ENCODE measurements at places on chromosomes 6 and 20.

DNA sequence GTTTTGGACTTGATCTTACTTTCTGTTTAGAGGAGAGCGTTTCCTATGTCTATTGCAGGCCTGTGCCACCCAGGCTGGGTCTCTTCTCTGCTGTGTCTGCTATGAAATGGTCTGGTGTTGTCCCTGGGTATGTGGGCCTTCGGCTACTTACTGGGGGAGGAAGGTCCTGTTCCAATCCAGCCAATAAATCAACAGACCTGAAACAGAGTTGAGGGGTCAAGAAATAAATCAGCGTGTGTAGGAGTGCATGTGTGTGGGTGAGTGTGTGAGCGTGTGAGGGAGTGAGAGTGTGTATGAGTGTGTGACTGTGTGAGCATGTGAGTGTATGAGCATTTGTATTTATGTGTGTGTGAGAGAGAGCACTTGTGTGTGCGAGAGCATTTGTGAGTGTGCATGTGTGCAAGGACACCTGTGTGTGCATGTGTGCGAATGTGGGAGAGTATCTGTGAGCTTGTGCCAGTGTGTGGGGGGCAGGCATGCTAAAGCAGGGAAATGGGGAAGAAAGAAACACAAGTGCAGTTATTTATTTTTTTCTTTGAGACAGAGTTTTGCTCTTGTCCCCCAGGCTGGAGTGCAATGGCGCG is 86.3 kb upstream of the PMEPA1 start:
- DNase-seq = no peak
- H3K27ac ChIP-seq = no peak overlapping the region
- peaks cover 13% of the 10 kb centered on the region for H3K4me1 ChIP-seq
- no peaks in the 10 kb centered on the region for H3K36me3 ChIP-seq

GRCh38 chr6:73728548-73729205 is 32.7 kb downstream of the CD109 start:
- no peaks in the 10 kb centered on the region for H3K36me3 ChIP-seq
- H3K4me1 ChIP-seq = no peaks in the 10 kb centered on the region
- no peak overlapping the region for H3K27ac ChIP-seq

DNA sequence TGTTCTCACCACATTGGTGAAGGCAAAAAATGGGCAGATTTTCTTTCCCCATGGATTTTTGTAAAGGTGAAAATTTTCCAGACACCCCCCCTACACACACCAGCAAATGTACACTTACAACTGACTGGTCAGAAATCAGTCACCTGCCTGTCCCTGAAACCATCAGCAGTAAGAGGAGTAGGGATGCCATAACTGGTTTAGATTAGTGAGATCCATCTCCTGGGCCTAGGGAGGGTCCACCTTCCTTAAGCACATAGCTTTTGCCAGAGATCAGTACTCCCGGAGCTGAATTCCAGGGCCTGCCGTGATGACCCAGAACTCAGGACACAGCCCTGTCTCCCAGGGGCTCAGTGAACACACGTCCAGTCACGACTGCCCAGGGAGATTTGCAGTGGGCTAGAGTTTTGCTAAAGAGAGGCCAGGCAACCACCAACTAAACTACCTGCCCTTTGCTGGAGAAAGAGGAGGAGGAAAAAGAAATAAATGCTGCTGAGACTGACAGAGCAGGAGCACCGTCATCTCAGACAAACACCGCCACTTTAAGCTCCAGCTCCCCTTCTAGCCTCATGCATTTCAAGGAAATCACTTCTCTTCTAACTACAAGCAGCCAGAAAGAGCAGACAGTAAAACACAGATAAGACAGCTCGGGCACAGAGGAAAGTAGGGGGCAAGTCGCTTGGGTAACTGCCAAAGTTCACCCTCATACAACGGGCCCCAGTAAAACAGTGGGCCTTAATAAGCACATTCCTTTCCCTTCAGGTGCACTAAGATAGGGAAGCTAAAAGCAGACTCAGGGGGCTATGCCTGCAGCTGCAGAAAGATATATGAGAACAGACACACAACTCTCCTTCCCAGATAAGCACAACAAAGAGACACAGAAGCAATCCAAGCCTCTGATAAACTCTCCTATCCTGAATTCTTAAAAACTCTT is 82.6 kb upstream of the SPTLC3 start:
- H3K36me3 ChIP-seq = no peaks in the 10 kb centered on the region
- H3K27me3 ChIP-seq = no peaks in the 10 kb centered on the region
- H3K4me1 ChIP-seq = peaks cover 7% of the 10 kb centered on the region

DNA sequence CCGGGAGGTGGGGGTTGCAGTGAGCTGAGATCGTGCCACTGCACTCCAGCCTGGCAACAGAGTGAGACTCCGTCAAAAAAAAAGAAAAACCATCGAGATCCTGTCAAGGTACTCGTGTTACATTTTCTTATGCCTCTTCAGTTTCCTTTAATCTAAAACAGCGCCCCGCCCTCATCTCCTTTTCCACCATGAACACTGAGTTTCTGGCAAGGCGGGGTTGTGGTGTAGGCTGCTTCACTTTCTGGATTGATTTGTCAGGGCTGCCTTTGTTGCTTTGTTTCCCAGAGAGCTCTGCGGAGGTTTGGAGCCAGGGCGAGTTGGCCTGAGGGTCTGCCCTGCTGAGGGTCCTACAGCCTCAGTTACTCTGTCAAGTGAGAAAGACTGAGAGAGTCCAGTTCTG is 8.9 kb downstream of the ITPR3 start:
- H3K27ac ChIP-seq = no peak overlapping the region
- peaks cover 20% of the 10 kb centered on the region for H3K4me1 ChIP-seq
- no peak overlapping the region for H3K4me3 ChIP-seq
- H3K27me3 ChIP-seq = peaks cover 17% of the 10 kb centered on the region

DNA sequence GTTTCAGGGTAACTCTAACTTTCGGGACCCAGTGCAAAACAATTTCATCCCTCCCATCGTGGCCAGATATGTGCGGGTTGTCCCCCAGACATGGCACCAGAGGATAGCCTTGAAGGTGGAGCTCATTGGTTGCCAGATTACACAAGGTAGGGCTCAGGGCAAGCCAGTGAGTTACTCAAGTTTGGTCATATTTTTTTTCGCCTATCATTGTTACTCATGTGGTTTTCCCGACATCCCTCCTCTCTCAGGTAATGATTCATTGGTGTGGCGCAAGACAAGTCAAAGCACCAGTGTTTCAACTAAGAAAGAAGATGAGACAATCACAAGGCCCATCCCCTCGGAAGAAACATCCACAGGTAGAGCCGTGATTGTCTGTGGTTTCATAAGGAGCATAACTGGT is 58.2 kb downstream of the DCBLD1 start:
- no peak for DNase-seq
- H3K4me3 ChIP-seq = no peak overlapping the region
- H3K27me3 ChIP-seq = no peaks in the 10 kb centered on the region
- no peaks in the 10 kb centered on the region for H3K36me3 ChIP-seq
- no peaks in the 10 kb centered on the region for H3K4me1 ChIP-seq
- H3K27ac ChIP-seq = no peak overlapping the region

GRCh38 chr6:4879741-4880275 is 103.6 kb downstream of the CDYL start:
- no peak overlapping the region for H3K4me3 ChIP-seq
- no peak for DNase-seq

- no peak overlapping the region for H3K4me3 ChIP-seq
- no peak overlapping the region for H3K27ac ChIP-seq
- no peak for DNase-seq
- no peaks in the 10 kb centered on the region for H3K36me3 ChIP-seq
These were observed 29.0 kb downstream of the JARID2 start for GRCh38 chr6:15274692-15275387.

GRCh38 chr6:139436200-139436956 is 61.9 kb upstream of the CITED2 start:
- no peak overlapping the region for H3K4me3 ChIP-seq
- no peaks in the 10 kb centered on the region for H3K36me3 ChIP-seq
- no peaks in the 10 kb centered on the region for H3K4me1 ChIP-seq
- H3K27me3 ChIP-seq = no peaks in the 10 kb centered on the region
- no peak overlapping the region for H3K27ac ChIP-seq

DNA sequence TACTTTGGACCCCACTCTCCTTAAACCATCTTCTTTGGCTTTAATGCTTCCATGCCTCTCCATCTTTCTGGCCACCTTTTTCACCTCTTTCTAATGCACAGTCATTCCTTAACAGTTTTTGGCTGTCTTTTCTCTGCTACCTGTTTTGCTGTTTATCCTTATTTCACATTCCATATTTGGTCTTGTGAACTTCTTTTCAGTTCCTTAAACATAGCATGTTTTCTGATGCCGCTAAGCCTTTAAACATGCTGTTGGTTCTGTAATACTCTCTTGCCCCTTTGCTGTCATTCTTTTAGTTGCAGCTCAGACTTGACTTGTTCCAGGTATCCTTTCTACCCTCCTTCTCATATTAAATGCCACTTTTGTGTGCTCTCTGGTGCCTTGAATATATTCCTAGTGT is 35.8 kb downstream of the TOP1 start:
- H3K36me3 ChIP-seq = peaks cover 2% of the 10 kb centered on the region
- H3K27me3 ChIP-seq = no peaks in the 10 kb centered on the region
- peaks cover 4% of the 10 kb centered on the region for H3K4me1 ChIP-seq
- H3K4me3 ChIP-seq = no peak overlapping the region
- H3K27ac ChIP-seq = no peak overlapping the region
- DNase-seq = no peak

GRCh38 chr6:157763129-157763903 is 59.7 kb upstream of the SNX9 start:
- peaks cover 20% of the 10 kb centered on the region for H3K4me1 ChIP-seq
- H3K27me3 ChIP-seq = no peaks in the 10 kb centered on the region
- peak overlapping the region; percentile 25 for H3K27ac ChIP-seq
- no peak overlapping the region for H3K4me3 ChIP-seq

DNA sequence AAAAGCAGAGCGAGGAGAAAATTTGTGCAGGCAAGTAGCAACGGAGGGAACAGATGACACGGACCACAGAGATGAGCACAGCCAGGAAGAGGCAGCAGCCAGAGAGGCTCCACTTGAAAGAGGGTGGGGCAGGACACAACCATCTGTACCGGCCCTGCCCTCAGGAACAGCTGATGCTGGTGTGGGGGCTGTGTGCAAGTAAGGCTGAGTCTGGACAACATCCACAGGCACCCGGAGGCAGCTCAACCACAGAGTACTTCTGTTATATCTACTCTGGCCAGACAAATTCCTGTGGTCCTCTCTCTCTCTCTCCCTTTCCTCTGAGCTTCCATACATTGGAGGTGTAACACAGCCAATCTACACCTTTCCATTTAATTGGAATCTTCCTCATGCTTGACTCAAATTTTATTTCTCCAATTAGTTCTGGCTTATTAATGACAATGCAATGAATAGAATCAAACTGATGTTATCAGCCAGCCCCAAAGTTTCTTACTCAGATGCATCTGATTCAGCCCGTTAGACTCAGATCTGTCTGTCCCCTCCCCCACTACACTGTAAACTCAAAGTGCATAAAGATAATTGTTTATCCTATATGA is 24.9 kb downstream of the KIF13A start:
- no peak overlapping the region for H3K4me3 ChIP-seq
- no peak for DNase-seq
- no peaks in the 10 kb centered on the region for H3K36me3 ChIP-seq

DNA sequence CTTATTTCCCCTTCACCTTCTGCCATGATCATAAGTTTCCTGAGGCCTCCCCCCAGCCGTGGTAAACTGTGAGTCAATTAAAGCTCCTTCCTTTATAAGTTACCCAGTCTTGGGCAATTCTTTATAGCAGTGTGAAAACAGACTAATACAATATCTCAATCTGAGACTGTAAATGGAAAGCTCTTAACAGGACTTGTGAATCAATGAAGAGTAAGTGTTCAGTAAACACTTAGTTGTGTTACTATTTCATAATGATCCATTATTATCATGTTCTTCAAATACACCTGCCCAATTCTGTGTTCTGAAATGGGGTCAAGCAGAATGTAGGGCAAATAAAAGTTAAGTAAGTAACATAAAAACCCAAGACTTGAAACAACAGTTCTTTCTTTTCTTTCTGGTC is 266.2 kb downstream of the TENT5A start:
- no peaks in the 10 kb centered on the region for H3K36me3 ChIP-seq
- no peak for DNase-seq
- H3K27ac ChIP-seq = no peak overlapping the region
- H3K4me1 ChIP-seq = no peaks in the 10 kb centered on the region
- H3K4me3 ChIP-seq = no peak overlapping the region
- no peaks in the 10 kb centered on the region for H3K27me3 ChIP-seq

- H3K27ac ChIP-seq = no peak overlapping the region
- no peak overlapping the region for H3K4me3 ChIP-seq
- H3K27me3 ChIP-seq = no peaks in the 10 kb centered on the region
- peaks cover 7% of the 10 kb centered on the region for H3K36me3 ChIP-seq
- no peak for DNase-seq
- peaks cover 12% of the 10 kb centered on the region for H3K4me1 ChIP-seq
These were observed 16.5 kb upstream of the NNAT start for GRCh38 chr20:37504404-37505096.

GRCh38 chr20:4135385-4136077 is 120.2 kb upstream of the RNF24 start:
- H3K4me3 ChIP-seq = no peak overlapping the region
- no peak for DNase-seq
- no peaks in the 10 kb centered on the region for H3K4me1 ChIP-seq
- no peak overlapping the region for H3K27ac ChIP-seq
- H3K36me3 ChIP-seq = no peaks in the 10 kb centered on the region

DNA sequence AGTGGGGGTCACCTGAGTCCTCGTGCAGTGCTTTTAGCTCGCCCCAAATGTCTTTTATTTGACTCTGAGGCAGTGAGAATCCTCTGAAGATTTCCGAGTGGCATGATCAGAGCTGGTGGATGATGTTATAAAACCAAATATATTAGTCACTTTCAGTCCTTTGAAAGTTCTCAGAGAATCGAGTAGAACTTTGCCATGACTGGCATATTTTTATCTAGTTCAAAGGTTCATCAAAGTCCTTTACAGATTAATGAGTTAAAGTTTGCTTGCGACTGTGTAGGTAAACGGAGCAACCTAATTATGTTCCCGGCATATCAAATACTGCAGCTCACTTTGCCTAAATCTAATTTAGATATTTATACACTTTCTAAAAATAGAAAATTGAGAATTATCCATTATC is 498.5 kb upstream of the NOX3 start:
- H3K27ac ChIP-seq = no peak overlapping the region
- DNase-seq = no peak
- H3K27me3 ChIP-seq = no peaks in the 10 kb centered on the region
- no peaks in the 10 kb centered on the region for H3K4me1 ChIP-seq

DNA sequence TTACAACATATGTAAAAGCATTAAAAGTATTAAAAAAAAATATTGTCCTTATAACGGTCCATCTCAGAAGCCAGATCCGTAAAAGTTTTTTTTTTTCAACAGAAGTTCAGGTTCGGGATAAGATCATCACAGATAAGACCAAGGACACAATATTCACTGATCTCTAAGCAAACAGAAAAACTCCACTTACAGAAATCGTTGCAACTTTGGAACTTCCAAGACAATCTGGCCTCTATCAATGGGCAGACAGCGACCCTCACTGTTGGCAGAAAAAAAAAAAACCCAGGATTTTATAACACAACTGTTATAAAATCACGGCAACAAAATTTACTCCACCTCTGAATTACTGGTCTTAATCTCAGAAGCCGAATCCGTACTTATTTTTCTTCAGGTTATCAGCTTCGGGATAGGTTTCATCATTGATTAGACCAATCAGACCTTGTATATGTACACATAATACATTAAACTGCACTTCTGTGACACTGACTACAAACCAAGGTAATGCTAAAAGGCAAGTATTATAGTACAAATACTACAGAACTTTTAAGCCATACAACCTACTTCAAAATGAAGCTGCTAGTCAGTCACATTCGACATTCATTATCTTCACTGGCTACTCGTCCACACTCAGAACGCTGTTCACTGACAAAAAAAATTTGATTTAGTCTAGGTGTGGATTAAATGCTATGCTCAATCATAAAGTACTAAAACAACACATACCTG is 34.7 kb upstream of the SYNCRIP start:
- H3K4me3 ChIP-seq = peak overlapping the region; percentile 99
- no peaks in the 10 kb centered on the region for H3K36me3 ChIP-seq
- H3K4me1 ChIP-seq = peaks cover 5% of the 10 kb centered on the region
- H3K27ac ChIP-seq = peak overlapping the region; percentile 95

Measured in spinal cord (tissue), 10 donors.